ENCODE measurements at places on chromosomes 1 and 21.

- DNase-seq = peak; percentile 92
Measured at GRCh38 chr1:154326546-154327465, 1.5 kb downstream of the ATP8B2 start.

DNA sequence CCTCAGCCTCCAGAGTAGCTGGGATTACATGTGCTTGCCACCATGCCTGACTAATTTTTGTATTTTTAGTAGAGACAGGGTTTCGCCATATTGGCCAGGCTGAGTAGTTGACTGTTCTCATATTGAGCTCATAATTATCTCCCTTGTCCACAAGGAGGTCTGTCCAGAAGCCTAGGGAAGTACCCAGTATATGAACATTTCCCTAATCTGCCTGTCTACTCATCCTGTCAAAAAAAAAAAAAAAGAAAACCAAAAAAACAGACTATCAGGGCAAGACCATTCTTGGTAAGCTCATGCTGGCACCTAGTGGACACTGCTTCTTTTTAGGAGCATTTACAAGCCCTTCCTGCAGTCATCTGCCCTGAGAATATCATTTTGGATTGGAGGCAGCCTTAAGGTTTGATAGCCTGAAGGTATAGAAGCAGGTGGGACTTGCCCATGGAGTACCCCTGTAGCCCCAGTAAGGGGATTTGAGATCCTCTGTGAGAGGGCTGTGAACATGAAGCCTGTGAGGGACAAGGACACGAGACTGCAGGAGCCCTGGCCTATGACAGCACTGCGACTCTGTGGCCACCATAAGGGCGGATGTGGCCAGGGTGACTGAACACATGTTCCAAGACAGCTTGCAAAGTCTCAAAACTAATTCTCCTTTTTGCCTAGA is 10.8 kb upstream of the DUSP12 start:
- DNase-seq = peak; percentile 66

DNA sequence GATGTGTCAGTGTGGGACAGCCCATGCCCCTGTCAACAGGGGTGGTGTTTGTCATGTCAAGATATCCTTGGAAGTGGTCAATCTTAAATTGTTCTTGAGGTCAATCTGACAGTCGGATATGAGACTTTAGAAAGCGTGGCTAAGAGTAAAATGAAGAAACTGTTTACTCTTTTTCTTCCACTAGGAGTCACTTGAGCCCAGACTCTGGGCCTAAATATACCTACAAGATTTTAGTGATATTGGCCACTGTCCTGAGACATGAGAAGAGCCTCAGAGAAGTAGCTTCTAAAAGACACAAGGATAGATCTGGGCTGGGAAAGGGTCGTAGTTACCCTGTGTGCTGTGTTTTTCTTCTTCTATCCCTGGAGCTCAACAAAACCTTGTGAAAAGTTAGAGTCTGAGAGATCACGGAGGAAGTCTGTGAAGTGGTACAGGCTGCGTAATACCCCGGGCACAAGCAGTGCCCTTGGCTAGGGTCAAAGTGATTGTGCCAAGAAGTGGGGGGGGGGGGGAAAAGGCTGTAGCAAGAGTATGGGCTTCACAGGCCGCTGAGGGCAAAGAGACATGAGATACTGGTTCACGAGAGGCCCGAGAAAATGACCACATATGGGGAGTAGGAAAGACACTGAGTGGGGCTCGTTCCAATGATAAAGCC is 355.2 kb upstream of the GREM2 start:
- peak; percentile 35 for DNase-seq

DNA sequence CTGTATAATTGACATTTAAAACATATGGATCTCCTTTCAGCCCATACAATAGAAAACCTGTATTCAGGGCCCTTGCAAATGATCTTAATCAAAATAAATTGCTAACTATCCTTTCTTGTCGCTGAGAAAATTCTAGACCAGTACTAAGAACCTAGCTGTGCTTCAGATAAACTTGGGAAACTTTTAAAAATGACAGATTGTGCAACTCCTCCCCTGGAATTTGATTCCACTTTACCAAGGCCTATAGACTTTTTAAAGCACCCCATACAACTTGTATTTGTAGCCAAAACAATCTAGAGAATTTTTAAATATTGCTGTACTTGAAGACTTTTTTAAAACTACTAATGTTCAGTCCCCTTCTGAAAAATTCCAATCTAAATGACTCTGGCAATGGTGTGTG is 51.6 kb downstream of the ZNF644 start:
- peak; percentile 5 for DNase-seq

GRCh38 chr21:38236232-38236631 is 20.6 kb upstream of the KCNJ15 start:
- peak; percentile 27 for DNase-seq

- no peak for DNase-seq
Measured at GRCh38 chr1:182677397-182678098, 6.8 kb downstream of the RGS8 start.

DNA sequence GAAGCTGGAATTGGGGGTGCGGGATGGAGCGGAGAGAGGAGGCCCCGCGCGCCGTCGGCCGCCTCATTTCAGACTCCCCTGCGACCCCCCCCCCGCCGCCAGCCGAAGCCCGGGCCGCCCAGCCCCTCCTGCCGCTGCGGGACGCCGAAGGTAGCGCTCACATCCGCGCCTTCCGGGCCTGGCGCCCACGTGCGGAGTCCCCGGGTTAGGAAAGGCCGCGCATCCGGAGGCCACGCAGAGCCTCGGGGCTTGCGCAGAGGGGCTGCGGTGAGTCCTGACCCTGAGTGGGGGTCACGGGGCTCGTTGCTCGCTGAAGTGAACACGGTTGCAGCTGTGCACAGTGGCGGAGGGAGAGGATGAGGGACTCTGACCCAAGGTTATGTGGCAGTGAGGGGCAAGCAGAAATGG is 552 bp upstream of the ZNF496 start:
- peak; percentile 74 for DNase-seq

DNA sequence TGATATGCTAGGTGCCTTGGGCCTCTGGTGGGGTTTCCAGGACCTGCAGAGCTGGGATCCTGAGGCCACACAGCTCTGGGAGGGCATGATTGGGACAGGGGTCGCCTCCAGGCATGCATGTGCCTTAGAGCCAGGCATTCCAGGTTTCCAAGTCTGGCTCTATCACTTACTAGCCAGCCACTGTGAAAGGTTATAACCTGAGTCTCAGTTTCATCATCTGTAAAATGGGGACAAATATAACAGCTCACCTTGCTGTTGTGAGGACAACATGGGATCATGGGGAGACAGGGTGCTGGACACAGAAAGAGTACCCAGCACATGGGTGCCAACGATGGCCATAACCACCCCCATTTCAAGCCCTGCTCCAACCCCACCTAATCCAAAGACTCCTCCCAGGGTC is 2.7 kb downstream of the CHI3L1 start:
- no peak for DNase-seq

- no peak for DNase-seq
Measured at GRCh38 chr21:20108016-20108415, 890.2 kb upstream of the NCAM2 start.

GRCh38 chr1:150118716-150119115 is 31.0 kb upstream of the PLEKHO1 start:
- DNase-seq = no peak

DNA sequence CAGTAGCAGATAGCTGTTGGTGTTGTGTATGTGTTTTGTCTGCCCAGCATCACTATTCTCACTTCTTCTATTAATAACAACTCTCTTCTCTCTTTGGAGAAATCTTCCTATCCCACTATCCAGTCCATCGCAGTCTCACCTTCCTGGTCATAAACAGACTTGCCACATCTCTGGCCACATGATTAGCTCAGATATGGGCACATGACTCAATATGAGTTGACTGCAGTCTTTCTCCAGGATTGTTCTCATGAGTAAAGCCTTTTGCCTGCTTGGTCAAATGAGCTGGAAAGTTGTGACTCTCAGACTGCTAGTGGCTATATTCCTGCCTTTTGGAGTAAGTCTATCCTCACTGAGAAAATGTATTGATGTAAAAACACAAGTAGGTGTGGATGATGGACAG is 32.9 kb upstream of the TADA1 start:
- DNase-seq = no peak

DNA sequence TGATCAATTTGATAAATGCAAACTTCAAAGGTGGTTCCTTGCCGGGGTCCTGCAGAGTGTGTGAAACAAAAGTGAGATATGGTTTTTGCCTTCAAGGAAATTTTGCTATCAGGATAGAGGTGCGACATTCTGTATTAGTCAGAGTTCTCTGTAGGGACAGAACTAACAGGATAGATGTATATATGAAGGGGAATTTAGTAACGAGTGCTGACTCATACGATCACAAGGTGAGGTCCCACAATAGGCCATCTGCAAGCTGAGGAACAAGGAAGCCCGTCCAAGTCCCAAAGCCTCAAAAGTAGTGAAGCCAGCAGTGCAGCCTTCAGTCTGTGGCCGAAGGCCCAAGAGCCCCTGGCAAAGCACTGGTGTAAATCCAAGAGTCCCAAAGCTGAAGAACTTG is 157.0 kb downstream of the RYR2 start:
- no peak for DNase-seq

DNA sequence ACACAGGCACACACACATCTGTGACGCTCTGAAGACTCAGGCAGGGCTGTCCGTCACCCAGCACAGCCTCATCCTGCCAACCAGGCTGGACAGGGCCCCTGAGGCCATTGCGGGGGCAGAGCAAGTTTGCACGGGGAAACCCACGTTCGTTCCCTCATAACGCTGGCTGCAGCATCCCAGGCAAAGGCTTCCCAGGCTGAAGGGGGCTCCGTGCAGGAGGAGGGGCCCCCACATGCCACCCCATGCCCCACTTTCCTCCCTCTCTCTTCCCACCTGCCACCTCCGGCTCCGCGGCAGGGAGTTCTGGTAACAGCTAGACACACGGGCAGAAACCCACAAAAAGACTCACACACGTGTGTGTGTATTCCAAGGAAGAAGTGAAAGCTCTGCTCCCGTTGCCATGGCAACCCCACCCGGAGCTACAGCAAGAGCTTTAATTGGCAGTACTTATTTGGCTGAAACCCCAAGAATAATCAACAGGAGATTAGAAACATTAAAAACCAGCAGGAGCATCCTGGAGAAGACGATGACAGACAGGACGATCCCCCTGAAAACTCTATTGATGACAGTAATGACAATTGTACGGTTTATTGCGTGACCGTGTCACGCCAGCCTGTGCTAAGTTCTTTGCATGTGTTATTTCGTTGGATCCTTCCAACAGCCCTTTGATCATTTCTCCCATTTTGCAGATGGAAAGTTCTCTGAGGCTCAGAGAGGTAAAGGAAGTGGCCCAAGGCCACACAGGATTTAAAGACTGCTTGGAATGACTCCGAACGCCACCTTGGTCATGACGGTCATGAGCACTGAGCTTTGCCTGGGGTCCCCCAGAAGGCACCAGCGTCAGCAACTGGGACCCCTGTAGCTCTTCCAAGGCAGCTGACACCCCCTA is 247.1 kb downstream of the NPHP4 start:
- no peak for DNase-seq

GRCh38 chr1:171334024-171334640 is 20.1 kb downstream of the FMO4 start:
- DNase-seq = no peak

DNA sequence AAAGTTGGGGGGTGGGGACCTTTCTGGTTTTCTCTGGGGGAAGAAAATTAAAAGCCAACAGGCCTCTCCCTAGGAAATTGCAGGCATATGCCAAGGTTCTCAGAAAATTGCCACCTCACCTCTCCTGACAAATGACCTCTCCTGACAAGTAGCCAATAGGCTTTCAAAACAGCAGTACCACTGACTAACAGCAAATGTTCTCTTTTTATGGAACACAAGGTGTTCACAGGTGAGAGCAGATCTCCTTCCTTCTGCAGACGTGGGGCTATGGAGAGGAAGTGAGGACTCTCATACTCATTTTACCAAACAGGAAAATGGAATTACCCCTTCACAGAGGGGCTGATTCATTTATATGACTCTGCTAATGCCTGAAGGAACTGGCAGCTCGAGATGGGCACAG is 32.7 kb upstream of the SUCO start:
- DNase-seq = no peak

GRCh38 chr1:37734629-37735591 is 30.0 kb downstream of the EPHA10 start:
- DNase-seq = no peak

DNA sequence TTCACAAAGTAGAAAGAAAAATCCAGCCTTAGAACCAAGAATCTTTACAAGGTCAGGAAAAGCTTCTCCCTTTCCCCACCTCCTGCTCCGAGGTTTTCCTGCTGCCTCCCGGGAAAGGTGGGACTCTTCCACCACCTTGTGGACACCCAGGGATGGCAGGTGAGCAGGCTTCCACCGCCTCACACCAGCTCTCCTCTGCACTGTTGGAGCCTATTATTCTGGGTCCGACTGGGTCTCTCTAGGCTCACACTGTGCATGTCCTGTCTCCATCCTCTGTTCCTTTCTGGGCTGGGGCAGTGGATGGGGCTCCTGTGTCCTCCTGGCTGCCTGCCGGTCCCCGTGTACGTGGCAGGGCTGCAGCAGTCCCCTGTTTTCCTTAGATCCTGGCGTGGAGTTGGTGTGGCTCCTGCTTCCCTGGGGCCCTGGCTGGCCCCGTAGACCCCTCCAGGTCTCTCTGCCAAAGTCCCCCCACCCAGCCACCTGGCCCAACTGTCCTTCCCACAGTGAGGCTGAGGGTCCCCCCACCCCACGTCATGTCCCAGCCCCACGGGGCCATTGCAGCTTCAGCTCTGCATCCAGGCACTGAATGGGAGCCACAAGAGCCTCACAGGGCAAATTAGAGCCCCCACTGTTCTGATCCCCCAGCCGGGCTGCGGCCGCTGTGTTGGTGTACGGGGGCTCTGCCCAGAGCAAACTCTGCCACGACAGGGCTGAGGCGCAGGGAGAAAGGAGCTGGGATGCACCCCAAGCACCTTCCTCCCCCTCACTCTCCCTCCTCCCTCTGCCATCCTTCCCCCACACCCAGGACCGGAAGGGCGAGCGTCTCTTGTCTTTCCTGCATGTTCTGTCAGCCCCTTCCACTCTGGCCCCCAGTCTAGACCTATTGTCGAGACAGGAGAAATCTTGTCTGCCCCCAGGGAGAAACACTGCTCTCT is 3.3 kb upstream of the SLC45A1 start:
- peak; percentile 92 for DNase-seq

GRCh38 chr1:226643177-226643576 is 94.6 kb downstream of the STUM start:
- DNase-seq = peak; percentile 36

DNA sequence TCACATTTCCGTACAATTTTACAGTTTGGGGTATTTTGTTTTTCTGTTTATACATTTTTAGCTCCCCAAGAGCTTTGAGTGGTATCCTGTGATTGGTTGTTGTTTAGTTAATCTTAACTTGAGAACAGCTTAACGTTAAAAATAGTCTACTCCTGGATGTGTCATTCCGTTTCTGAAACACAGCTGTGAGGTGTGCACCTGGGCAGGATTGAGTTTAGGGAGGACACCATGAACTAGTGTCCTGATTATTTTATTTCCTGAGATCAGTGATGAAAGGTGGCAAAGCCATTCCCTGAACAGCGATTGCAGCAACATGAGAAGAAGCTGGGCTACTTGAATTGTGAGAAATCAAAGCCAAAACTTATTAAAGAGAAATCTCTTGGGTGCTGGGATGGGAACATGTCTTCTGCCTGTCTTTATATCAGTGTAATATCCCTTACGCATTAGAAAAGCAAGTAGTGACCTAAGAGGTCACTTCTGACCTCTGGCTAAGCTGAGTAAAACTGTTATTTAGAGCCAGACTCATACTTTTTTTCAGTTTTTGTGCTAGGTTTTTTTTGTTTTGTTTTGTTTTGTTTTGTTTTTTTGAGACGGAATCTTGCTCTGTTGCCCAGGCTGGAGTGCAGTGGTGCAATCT is 43.4 kb downstream of the ZBTB40 start:
- no peak for DNase-seq
